ENCODE measurements at places on chromosomes 3 and 15.

DNA sequence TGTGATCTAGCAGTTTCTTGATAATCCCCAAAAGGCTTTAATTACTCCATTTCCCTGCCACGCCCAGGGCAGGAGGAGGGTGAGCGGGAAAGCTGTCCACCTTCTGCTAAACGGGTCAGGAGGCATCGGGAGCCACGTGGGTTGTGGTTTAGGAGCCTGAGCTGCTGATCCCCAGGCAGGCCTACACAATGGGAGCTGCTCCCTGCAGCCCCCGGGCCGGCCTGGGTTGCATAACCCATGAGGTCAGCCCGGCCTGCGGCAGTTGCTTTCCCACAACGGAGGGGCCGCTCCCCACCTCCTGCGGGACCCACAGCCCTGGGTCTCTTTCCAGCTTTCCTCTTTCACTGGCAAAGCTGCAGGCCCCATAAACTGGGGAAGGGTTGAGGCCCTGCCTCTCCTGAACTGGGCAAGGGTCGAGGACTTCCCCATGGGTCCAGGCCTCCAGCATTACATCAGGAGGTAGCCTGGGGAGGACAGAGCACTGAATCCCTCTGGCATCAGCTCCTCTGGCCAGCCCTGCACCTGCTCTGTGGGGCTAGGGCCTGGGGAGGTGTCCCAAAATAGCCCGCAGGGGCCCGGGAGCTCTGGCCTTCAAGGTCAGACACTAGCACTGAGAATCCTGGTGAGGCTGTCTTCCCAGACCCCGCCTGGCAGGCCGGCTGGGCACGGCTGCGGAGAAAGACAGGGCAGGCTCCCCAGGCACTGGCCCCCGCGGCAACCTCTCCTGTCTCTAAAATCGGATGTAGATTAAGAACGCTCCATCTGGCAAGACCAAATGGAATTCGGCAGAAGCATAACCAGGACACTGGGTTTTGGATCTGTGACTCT is 47.3 kb downstream of the ZDHHC19 start:
- no peak for DNase-seq

GRCh38 chr3:160987982-160988964 is 116.9 kb downstream of the B3GALNT1 start:
- no peak for DNase-seq

DNA sequence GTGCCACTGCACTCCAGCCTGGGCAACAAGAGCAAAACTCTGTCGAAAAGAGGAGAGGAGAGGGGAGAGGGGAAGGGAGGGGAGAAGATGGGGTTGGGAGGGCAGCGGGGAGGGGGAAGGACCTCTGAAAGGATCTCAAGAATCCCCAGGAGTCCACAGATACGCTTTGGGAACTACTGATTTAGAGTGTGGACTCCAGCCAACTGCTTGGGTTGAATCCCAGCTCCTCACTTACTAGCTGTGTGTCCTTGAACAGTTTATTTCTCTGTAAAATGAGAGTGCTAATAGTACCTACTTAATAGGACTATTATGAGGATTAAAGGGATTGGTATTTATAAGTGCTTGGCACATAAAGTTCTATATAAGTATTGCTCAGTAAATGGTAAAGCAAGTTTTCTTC is 45.0 kb upstream of the FAH start:
- no peak for DNase-seq

GRCh38 chr3:101119535-101119934 is 126.3 kb upstream of the ABI3BP start:
- DNase-seq: no peak

DNA sequence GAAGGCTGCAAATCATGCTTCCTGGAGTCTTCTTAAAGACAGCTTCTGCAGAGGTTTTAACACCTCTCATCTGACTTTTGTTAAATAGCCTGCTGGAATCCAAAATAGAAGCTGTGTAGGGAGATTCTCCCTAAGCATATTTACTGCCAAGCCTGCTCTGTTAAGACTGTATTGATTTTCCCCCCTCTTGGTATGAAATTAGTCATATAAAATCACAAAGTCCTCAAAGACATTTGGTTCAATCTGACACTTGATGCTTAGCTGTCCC is 94.6 kb downstream of the ITPR1 start:
- DNase-seq: no peak

DNA sequence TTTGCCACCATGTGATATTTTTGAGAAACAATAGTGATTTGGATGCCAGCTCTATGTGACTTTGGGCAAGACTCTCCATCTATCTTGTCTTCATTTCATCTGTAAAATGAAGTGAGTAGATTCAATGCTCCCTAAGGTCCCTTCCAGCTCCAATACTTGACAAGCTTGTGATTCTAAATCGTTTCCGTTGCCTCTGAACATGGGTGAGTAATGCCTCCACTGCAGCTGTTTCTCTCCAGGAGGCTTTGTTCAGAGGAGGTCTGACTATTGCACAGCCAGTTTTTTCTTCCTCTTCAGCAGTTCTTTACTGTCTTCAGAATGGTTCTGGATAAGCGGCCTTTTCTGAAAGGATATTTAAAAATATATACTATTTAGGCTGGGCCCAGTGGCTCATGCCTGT is 14.8 kb upstream of the TMOD3 start:
- DNase-seq: no peak

- DNase-seq: no peak
Observed at GRCh38 chr3:150889106-150889505, 16.1 kb downstream of the MINDY4B start.

- no peak for DNase-seq
Observed at GRCh38 chr3:29099296-29099695, 181.6 kb upstream of the RBMS3 start.

GRCh38 chr15:99508852-99509251 is 56.9 kb upstream of the MEF2A start:
- DNase-seq: peak; percentile 67

DNA sequence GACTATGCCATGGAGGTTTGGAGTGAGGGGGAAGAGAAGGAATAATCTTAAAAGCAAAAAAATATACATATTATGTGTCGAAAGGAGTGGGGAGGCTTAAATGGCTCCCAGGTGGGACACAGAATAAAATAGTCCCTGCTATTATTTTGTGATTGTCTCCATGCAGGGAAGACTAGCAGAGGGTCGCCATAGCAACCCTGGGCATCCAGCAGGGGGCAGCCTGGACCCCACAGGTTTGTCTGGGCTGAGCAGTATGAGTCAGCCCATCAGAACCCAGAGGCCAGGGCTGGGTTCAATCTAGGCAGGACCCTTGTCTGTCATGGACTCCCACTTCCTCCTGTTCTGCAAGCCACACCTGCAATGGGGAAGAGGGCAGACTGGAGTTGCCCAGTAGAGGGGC is 17.6 kb upstream of the LINGO1 start:
- DNase-seq: peak; percentile 67

GRCh38 chr15:72468103-72468502 is 6.0 kb upstream of the ARIH1 start:
- no peak for DNase-seq

DNA sequence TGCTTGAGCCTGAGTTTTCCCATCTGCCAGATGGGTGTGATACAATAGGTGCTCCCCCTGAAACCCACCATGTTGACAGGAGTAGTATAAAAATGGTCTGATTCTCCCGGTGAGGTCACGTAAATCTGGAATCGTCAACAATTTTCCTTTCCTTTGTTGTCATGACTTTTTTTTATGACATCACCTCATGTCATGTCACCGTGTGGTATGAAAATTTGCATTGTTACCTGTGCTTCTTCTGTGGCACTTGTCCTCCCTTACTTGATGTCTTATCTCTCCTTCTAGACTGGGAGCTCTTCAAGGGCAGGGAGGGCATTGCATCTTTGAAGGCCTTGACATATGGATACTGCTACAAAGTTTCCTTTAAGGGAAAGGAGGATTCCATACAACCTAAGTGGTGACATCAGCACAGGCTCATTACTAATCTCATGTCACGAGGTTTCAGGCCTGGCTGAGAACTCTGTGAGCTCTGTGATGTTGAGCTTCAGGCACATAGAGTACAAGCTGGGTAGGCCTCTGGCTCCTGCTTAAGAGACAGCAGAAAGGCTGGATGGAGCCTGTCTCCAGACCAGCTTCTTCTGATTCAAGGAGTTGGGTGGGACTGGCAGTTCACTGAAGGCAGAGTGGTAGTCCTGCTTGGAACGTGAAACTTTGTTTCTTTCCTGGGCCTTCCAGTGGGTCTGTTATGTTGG is 66.3 kb downstream of the LPP start:
- no peak for DNase-seq

- DNase-seq: no peak
Observed at GRCh38 chr15:74584204-74584603, 31.4 kb upstream of the CLK3 start.

DNA sequence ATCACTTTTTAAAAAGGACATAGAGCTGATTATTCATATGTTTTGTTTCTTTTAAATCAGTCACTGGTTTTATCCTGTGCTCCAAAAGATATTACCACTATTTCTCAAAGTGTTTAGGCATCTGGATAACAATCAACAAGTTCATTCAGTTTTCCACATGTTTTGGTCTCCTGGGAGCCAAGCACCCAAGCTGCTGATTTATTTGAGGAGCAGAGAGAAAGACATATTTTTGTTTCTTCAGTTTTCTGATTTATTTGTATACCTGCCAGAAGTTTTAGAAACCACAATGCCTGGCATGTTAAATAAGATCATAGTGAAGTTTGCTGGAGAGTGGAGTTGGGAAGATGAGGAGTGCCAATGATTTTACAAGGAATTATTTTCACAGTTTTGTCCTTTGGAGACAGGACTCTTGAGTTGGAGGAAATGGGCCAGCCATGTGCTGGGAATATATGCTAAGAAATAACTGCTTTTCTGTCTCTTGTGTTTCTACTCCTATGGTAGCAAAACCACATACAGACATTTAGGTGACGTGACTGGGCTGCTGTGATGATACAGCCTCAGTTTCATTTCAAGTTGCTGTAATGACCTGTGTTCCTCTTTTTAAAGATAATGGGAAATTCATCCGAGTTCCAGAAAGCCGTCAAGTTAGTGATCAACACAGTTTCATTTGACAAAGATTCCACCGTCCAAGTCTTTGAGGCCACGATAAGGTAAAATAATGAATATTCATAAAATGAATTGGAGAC is 11.7 kb downstream of the EDEM1 start:
- no peak for DNase-seq

Measured in Karpas-422 (cell line).